DMS79 treated with DMSO at 0.1 percent for 48 hours (cell line): ENCODE measurements at places on chromosomes 11 and 22.

DNA sequence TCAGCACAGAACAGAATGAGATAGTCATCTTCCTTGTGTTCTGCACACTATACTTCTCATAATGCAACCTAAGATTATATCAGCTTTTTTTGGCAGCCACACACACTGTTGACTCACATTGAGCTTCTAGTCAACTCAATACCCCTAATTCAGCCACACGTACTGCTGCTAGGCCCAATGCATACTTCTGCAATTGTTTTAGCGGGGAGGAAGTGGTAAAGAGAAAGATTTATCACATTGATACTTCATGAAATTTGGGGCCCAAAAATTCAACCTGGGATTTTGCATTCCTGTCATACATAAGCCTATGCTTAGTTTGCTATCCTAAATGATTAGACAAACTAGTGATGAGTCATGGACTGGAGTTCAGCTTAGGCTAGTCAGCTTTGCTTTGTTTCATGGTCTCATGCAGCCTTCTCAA, 8.6 kb upstream of the UPB1 start:
- no peak for DNase-seq

DNA sequence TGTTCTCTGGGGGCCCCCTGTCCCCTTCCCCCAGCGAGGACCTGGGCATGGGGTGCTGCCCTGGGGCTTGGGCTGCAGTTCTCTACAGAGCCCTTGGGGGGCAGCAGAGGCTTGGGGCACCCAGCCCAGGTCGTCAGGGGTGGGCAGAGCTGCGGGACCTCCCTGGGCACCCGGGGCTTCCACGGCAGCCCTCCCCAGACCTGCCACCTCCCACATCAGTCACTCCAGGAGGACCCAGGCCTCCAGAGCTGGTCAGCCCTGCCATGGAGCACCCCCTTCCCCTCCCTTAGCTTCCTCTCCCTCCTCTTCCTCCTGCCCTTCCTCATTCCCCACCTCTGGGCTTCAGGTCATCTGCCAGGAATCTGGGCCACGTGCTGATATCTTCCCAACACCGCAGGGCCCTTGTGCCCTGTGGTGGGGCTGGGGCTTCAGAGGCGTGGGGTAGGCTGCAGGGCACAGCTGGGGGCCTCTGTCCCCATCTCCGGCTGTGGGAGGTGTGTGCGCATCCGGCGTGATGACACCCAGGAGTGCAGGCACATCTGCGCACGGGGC, 5.8 kb downstream of the TSPAN4 start:
- no peak for DNase-seq

DNA sequence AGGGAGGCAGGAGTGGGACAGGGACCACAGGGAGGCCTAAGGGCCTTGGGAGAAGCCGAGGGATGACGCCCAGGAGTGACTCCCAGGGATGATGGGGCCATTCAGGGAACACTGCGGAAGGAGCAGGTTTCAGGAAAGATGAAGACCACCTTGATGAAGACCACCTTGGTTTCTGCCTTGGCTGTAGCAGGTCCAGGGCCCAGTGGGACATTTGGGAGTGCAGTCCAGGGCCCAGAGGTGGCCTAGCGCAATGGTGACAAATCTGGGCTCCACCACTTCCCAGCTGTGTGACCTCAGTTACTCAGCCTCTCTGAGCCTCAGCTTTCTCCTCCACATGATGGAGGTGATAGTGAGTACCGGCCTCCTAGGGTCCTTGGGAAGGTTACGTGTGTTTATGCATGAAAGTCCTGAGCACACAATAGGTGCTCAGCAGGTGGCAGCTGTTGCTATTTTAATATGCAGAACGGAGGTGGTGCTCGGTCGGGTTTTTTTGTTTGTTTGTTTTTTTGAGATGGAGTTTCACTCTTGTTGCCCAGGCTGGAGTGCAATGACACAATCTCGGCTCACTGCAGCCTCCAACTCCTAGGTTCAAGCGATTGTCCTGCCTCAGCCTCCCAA, 770 bp downstream of the TSGA10IP start:
- DNase-seq: no peak

DNA sequence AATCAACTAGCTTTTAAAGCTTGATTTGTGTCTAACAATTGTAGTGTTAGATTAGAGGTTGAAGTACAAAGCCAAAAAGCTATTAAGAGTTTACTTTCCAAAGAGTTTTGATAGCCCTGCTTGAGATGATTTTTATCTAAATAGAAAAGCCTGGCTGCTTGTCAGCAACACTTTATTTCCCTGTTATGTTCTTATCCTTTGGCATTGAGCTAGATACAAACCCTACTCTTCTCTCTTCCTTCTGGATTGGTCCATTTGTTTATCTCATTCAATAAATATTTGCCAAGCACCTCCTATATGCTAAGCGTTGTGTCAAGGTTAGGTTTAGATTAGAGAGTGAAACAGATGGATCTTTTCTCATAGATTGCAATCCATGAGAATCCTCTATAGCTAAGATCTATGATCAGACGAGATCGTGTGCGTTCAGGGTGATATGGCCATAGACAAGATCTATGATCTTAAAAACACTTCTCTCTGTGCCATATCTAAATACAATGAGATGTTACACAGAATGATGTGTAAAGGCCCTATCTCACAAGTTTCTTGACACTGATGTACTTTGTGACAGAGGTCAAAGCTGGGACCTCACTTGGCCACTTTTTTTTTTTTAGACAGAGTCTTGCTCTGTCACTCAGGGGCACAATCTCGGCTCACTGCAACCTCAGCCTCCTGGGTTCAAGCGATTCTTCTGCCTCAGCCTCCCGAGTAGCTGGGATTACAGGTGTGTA, 57.8 kb downstream of the CTNND1 start:
- DNase-seq: no peak

DNA sequence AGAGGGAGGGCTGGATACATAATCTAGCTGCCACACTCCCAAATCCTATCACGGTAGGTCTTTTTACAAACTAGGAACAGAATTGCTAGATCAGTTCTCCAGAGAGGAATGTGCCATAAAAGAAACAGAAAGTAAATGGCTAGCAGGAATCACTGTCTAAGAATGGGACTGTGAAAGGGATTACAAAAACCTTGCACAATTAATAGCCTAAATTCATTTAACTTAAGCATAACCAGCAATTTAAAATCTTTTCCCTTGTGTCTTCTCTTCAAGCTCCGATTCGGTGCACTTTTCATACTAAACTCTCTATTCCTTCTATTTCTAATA, 35.2 kb downstream of the APOL5 start:
- DNase-seq: no peak

- no peak for DNase-seq
These were observed 3.3 kb downstream of the IL18BP start for GRCh38 chr11:72001834-72002591.

DNA sequence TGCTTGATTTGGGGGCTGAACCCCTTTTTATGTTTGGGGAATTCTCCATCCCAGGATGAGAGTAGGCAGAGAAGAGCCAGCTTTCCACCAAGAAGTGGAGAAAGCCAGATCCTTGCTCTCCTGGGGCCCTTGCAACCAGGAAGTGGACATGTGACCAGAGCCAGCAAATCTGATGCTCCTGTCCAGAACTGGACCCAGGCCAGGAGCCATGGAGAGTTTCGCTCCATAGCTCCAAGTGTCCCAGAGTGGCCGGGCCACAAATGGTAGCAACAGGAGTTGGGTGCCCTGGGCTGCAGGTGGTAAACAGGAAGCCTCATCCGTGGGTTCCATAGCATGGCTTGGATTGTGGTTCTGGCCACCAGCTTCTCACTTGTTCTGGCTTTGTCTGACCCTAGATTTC, 93.9 kb upstream of the CD82 start:
- no peak for DNase-seq

DNA sequence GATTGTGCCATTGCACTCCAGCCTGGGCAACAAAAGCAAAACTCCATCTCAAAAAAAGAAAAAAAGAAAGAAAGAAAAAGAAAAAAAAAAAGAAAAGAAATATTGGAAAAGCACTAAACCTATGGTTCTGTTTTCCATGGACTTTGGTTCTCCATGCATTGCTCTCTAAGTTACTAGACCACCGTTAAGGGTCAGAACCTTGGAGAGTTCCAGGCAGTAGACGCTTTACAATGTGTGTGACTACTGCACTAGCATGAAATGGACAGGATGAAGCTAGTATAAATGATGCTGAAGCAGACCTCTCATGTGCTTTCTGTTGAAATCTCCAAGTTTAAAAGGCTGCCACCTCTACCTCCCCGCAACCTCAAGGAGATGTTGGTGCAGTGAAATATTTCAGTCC, 63.5 kb downstream of the SIK2 start:
- no peak for DNase-seq

GRCh38 chr22:39336411-39336810, 13.4 kb upstream of the SYNGR1 start:
- no peak for DNase-seq

DNA sequence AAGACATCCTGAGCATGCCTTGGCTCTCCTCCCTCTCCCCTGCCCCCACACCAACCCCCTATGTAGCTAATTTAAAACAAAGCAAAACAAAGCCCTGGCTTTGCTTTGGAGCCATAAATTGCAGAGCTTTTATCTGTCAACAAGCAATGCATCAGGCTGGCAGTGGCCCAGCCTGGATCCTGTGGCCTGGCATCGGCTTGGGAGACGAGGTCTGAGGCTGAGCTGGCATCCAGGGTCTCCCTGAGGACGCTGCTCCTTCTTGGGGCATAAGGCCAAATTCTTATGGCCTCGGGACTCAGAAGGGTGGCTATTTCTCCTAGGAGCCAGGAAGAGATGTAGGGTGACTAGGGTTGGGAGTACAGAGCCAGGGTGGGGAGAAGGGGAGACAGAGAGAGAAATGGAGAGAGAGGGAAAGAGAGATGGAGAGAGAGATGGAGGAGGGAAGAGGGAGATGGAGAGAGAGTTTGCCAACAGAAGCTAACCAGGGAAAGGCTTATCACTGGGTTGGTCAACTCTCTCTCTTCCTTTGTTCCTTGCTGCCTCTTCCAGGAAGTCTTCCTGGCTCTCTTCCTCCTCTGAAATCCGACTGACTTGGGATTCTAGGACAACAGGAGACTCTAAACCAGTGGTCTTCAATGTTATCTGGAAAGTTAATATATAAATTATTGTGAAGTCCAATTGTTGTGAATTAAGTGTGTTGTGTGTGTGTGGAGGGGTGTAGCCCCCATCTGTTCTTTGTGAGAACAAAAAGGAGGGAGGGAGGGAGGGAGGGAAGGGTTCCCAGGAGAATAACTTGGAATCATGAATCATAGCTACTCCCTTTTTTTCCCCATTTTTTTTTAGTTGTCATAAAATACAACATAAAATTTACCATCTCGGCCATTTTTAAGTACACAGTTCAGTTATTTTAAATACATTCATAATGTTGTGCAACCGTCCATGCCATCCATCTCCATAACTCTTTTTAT, 29.1 kb downstream of the TSPAN18 start:
- DNase-seq: peak; percentile 44

DNA sequence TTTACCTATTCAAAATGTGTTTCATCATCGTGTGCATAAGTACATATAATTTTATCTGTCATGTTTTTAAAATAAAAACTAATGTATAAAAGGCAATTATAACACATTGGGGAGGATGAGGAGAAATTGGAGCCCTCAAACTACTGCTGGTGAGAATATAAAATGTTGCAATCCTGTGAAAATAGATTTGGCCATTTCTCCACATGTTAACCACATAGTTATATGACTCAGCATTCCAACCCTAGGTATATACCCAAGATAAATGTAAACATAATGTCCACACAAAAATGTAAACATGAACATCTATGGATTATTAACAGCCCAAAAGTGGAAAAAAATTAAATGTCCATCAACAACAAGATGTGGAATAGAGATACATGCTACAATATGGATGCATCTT, 928.0 kb upstream of the FAT3 start:
- no peak for DNase-seq

DNA sequence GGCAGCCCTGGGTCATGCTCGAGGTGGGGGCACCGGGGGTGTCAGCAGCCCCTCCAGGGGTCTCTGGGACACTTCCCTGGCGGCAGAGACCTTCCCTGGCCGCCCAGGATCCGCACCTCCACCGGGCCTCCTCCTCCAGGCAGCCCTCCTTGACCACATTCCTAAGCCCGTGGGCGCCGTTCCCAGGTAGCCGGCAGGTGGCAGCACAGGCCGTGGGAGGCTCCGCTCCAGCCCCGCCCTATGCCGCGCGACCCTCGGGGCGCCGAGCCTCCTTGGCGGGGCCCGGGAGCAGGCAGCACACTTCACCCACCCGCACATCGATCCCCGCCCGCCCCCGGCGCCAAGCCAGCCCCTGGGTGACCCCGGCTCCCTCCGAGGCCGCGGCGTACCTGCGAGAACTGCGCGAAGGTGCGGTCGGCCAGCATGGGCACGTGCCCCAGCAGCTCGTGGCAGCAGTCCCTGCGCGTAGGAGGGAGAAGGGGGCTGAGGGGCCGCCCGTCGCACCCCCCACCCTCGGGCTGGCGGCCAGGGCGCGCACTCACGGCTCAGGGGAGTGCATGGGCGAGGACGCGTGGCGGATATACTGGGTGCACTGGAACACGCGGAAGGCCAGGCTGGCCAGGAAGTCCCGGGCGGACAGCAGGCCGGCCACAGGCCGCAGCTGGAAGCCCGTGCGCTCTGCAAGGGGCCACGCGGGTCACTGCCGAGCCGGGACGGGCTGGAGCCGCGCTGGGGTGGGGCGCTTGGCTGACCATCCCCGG, 5.3 kb upstream of the INS start:
- DNase-seq: no peak

DNA sequence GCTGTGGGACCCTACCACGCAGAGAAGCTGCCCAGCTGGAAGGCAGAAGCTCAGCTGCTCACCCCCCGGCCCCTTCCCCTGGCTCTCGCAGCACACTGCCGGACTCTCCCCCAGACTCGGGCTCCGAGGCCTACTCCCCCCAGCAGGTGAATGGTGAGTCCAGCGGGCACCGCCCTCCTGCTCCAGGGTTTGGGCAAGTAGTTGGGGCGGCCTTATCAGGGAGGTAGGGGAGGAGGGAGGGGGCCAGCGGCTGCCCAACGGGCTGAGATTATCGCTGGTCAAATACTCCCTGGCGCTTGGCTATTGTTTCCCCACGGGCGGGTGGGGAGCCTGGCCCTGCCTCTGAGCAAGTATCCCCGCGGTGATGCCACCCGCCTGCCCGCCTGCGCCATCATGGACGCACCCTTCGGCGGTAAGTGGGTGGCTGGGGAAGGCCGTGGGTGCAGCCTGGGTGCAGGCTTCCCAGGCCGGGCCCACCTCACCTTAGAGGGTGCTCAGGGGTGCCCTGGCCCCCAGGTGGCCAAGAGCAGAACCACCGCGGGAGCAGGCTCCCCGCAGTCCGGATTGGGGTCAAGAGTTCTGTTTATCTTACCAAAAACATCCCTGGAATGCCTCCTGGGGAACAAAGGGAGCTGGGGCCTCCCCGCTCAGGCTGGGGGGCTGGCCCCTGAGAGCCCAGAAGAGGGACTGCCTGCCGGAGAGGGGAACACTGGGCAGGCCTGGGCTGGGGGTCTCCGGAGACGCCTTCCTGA, 16.9 kb downstream of the MYRF start:
- DNase-seq: no peak

GRCh38 chr11:60951904-60952741, at the start of gene SLC15A3:
Gene SLC15A3, minus strand, starts transcription at chr11:60952176. Its CDS starts 625 bp downstream, at chr11:60951551.
- DNase-seq: no peak

- DNase-seq: no peak
These were observed 9.3 kb downstream of the TMEM86A start for GRCh38 chr11:18707811-18708340.

DNA sequence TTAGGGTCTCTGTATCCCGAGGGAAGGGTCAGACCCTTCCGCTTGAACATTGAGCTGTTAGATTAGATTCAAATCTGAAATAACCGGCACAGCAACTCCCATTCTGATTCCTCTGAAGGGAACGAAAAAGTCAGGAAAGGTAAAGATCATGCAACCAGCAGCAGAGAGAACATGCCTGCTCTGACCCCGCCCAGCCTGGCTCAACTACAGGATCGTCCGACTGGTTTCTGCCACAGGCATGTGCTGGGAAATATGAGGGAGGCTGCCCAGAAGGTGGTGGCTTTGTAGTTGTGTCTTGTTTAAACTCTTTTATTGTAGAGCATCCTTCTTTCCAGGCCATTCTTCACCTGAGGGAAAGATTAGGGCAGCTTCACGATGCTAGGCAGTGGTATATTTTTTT, 5.0 kb upstream of the MTNR1B start:
- no peak for DNase-seq
